Urinary bladder (tissue), 4 donors: ENCODE measurements at places on chromosomes 5 and 9. TPM values are rescaled to one million over a fixed set of nuclear protein-coding genes. Genes with fewer than 3 reads are reported as not detected.

DNA sequence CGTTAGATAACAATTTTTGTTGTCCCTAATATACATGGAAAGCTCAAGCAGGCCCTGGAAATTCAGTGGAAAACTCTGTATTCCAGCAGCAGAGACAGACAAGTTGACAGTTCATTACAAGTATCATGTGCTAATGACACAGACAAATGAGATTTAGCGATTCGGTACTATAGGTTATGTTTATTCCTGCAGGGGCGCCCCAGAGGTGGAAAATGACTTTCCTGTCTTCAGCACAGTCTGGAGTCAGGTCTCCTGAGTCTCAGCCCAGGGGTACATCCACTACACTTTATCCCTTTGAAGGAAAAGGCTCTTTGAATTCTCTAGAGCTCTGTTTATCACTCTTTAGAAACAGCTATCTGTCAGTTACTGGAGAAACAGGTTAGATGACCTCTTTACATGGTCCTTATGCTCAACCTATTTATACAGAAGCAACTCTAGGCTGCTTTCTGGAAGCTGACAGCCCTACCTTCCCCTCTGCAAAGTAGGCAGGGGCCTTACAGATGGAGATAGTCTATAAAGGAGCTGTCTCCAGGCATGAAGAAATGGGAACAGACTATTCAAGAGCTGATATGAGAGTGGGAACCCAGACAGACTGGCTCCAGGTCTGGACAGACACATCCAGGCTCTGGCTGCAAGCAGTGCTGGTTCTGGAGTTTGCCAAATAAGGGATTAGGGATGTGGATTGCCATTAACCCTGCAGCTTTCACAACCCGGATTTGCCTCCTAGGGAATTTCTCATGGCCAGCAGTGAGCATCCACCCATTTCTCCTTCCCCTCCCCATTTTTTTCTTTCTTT, 7.2 kb upstream of the SLC31A2 start:
- DNase-seq = no peak

Gene FAM221B
- total RNA-seq = 0.21 TPM

DNA sequence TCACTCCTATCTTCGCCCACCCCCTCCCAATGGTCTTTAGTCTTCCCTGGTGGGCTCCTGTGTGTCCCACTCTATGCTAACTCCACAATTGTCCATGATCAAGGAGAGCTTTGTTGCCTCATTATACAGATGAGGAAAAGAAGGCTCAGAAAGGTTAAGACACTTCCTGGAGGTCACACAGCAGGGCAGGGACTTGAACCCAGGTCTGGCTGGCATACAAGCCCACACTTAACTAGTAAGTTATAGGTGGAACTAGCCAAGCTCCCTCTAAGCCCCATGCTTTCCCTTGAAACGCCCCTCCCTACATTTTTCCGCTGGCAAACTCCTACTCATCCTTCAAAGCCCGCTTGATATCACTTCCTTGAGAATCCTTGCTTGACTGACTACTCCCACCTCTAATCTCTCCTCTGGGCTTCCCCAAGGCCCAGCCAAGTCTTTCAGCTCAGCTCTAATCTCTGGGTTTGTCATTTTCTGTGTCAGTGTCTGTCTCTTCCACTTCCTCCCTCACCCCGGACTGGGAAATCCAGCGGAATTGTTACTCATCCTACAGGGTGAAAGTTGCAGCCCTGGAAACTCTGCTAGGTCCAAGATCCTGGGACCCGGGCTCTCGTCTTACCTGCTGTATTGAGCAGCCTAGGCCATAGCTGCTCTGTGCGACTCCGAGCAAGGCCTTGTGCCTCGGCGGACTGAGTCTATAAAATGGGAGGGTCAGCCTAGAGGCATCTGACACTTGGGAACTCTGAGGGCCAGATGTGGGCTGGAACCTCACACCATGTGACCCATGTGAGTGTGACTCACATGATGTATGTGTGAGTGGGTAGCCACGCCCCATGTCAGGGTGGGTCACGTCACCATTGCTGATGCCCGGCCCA, 144.5 kb downstream of the GAPVD1 start:
- no peak for DNase-seq

Gene LAMC3
- total RNA-seq = 12.2 TPM

Gene F2RL2
- total RNA-seq = 2.1 TPM

- no peak for DNase-seq
Measured at GRCh38 chr5:73160239-73160671, 12.7 kb upstream of the TMEM174 start.

Gene CCL27
- not detected for total RNA-seq

DNA sequence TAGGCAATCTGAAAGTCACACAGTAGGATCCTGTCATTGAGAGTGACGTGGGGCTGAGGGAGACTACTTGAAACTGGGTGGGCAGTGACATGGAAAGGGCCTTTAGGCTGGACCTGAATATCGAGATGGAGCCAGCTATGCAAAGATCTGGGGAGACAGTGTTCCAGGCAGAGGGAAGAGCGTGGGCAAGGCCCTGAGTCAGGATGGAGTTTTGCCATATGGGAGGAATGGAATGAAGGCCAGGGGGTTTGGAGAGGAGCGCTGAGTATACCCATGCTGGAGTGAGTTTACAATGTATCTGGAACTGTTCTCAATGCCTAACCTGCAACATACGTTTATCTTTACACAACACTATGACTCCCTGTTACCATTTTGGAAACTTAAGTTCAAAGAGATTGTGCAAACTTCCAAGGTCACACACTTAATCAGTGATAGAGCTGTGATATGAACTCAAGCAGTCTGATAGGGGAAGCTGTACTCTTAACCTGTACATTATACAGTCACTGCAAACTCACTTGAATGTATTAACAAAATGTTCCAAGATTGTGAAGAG, 33.5 kb downstream of the INSYN2B start:
- no peak for DNase-seq

Gene THBS4
- 3.9 TPM for total RNA-seq

DNA sequence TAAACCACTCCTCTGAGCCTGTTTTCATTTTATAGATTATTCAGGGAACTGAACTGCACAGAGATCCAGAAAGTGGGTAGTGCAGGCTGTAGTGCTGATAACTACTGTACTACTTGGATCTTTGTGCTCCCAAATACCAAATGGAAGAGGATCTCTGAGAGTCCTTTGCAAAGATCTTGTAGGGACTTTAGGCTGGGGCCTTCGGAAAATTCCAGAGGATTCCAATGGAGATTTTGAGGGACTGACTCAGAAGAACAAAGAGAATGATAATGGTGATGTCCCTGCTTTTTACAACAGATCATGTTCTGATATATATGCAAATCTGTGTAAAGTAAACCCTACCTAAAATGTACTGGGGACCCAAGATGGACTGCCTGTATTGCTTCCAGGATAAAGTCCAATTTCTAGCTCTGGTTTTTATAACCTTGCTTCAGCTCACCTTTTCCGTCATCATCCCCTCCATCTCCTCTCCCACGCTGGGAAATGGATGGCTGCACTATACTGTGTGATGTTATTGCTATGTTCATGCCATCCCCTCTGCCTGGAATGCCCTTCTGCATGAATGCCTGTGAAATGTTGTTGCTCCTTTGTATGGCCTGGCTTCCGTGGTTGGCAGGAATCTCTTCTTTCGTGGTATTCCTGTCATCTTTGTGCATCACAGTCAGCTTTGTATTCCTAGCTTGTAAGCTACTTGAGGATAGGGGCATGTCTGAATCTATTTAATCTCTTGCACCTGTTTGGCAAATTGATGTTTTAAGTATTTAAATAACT, 9.7 kb upstream of the PSMD5 start:
- DNase-seq = no peak

Gene ITGA2
- total RNA-seq = 21.1 TPM

GRCh38 chr9:137457406-137458193, 1.5 kb downstream of the NSMF start:
- no peak for DNase-seq

- DNase-seq = no peak
Measured at GRCh38 chr5:140220032-140220697, 45.2 kb downstream of the CYSTM1 start.

Gene KIAA1958
- total RNA-seq = 11.3 TPM

- no peak for DNase-seq
Measured at GRCh38 chr9:85416715-85417114, 325.0 kb downstream of the AGTPBP1 start.

Gene ZFR
- total RNA-seq = 117 TPM

GRCh38 chr5:180129291-180130190, 58.0 kb upstream of the RNF130 start:
- DNase-seq = no peak

- no peak for DNase-seq
Measured at GRCh38 chr5:107743373-107744000, 72.8 kb upstream of the EFNA5 start.

DNA sequence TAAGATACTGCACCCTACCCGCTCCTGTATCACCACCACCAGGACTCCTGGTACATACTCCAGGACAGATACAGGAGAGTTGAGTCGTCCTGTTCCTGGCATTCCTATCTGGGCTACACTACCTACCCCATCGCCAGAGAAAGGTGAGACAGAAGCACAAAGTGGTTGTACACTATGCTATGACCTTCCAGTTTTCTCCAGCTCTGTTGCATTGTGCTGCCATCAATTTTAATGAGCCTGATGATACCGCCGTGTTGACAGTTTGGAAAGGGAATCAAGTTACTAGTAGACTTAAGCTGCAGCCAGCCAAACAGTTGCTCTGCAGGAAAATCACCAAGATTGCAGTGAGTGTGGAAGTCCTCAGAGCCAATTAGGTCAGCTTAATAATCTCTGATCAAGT, 35.2 kb downstream of the ANP32B start:
- DNase-seq = no peak

Gene POU5F2
- 10.5 TPM for total RNA-seq

Gene GNAQ
- 78.5 TPM for total RNA-seq

Gene SLCO4C1
- 1.4 TPM for total RNA-seq

DNA sequence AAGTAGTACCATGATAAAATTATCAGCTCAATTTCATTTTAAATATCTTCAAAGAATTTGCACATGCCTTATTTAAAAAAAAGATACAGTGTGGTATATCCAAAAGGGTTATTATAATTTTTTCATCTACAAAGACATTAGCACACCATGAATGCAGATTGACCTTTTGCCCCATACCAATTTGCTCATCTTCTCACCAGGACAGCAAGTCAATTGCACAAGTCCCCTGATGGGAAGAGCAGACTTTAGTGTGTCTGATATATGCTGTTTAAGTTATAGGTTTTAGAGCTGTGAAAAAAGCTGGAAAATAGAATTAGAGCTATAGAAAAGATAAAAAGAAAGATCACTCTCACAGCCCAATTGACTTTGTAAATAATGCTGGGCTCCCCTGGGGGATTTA, 325.8 kb upstream of the CDH6 start:
- DNase-seq = no peak

DNA sequence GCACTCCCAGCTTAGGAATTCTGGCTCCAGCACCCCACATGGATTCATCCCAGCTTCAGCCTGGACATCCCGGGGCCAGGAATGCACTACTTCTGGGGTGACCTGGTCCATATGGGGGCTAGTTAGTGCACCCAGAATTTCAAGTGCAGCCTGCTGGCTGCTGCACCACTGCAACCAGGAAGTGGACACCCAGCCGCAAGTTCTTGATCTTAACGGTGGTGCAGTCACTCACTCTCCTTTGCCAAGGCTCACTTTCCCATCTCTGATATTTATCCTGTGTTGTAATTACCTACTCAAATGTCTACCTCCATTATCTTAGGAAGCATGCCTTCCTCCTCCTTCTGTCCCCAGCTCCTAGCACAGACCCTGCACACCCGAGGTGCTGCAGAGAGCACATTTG, 26.2 kb upstream of the RAB14 start:
- DNase-seq = no peak

DNA sequence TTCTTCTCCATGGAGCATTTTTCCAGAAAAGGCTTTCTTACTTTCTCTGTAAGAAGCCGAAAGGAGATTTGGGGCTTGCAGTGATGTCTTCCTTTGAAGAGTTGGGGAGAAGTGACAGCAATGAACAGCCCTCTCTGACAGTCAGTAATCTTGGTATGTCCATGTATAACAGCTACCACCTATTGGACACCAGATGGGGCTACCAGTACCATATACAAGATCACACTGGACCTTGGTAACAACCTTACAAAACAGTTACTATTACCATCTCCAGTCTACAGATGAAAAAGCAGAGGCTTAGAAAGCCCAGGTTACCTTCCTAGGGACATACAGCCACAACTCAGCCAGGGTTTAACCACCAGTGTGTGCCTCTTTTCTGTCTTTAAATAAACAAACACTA, 272.7 kb upstream of the TRPC7 start:
- no peak for DNase-seq

Gene SH3TC2
- total RNA-seq = 15.1 TPM

- DNase-seq = no peak
Measured at GRCh38 chr5:97377582-97377981, 194.5 kb upstream of the RIOK2 start.

GRCh38 chr5:72464071-72464470, 43.1 kb downstream of the ZNF366 start:
- DNase-seq = no peak

DNA sequence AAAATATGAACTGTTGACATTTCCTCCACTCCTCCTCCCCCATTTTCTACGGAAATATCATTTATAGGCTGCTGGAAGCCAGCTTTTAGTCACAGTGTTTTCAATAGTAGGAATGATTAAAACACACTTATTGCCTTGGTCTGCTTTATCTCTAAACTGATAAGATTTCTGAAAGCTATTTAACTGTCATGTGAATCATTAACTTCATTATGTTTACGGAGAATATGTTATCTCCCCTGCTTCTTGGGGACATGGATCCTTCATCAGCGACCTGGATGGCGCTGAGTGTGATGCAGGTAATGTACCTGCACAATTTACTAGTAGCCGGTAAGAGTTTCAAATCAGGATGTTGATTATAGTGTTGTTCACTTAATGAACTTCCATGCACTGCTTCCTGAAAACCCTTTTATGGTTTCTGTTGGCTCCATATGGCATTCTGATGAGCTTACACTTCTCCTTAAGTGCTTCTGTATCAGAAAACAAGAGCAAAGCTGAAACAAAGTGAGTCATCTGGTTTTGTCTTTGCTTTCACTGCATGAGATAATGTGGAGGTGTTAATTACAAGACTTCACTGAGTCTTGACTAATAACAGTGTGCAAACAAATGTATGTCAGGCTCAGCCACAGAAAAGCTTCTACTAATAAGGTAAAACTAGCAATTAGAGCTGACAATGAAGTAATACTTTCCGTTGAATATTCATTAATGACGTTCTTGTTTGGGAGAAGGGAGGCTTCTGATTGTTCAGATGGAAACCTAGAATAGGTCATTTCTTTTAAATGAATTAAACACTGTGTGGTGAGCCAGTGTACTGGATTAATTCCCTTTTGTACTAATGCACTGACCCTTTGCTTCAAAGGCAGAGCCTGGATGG, 162.4 kb upstream of the ZNF608 start:
- DNase-seq = no peak

- DNase-seq = no peak
Measured at GRCh38 chr9:114718801-114719221, 36.8 kb upstream of the TEX48 start.

- DNase-seq = no peak
Measured at GRCh38 chr9:1184146-1184545, 134.0 kb downstream of the DMRT2 start.
